ENCODE measurements at places on chromosomes 1 and 21.

- DNase-seq, result no peak
Observed at GRCh38 chr21:17987382-17988101, 168.4 kb upstream of the C21orf91 start.

DNA sequence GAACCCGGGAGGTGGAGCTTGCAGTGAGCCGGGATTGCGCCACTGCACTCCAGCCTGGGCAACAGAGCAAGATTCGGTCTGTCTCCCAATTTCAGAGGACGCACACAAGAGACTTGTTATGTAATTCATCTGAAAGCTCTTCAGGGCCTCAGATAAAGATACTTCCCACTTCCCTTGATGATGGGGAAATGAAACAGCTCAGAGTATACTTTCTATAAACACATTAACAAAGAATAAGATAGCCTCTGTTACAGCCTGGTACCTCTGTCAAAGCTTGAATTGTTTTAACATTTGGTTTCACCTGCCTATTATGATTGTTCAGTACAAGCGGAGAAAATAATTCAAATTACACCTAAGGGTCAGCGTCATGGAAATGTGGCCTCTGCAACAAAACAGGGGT, 622.9 kb upstream of the ADGRL4 start:
- DNase-seq, result no peak

GRCh38 chr1:162038624-162039023, 15.0 kb upstream of the OLFML2B start:
- DNase-seq, result no peak

DNA sequence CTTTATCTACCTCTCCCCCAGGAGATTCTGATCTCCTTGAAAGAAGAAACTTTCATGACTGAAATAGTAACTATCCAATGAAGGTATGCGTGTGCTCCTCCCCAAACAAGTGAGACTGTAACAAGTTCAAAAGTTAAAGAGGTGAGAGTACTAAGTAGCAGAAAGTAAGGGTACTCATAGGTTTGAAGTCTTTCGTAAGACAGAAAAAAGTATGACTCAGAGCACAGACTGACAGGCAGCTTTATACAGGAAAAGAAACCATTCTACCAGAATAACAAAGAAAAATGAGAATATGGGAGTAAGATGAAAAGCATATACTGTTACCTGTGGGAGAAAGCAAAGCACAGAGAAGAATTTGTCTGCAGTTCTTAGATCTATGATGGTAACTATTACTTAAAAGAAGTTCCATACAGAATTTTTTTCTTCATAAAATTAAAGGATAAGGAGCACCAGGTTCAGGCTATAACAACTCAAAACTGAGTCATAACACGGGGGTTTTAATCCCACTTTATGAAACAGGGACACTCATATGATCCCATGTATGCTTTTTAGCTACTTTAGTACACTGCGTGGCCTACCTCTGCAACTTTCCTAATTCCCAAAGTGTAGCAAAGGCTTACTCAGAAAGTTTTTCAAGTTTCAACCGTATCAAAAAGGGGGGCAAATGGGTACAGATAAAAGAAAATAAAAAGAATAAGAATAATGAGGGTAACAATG, 52.0 kb downstream of the FOXJ3 start:
- DNase-seq, result no peak

- no peak for DNase-seq
Observed at GRCh38 chr1:64246294-64246917, 43.0 kb downstream of the UBE2U start.

- no peak for DNase-seq
Observed at GRCh38 chr1:98053471-98054366, 132.9 kb upstream of the DPYD start.

DNA sequence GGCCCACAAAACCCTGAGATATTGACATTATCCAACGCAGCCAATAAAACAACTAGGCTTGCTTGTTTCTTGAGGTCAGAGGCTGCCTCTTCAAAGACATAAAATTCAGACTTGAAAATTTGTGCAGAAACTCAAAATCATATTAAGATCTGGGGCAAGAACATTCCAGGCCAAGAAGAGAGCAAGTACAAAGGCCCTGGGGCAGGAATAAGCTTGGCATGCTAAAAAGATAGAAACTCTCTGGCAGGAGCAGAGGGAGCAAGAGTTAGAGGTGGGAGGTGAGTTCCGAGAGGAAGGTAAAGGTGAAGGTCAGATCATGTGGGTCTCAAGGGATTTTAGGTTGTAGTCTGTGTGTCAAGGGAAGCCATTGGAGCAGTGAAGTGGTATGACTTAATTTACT, 8.8 kb upstream of the IGSF3 start:
- DNase-seq, result no peak

GRCh38 chr1:193727850-193728249, 541.4 kb upstream of the B3GALT2 start:
- DNase-seq, result no peak

GRCh38 chr1:92973203-92973897, 12.1 kb upstream of the DIPK1A start:
- DNase-seq, result no peak

GRCh38 chr1:109615879-109616278, 3.5 kb downstream of the GNAT2 start:
- DNase-seq, result no peak

GRCh38 chr1:175520186-175520585, 223.2 kb downstream of the TNR start:
- no peak for DNase-seq

Measured in stimulated activated CD4-positive, alpha-beta T cell treated with anti-CD3 and anti-CD28 coated beads, Interleukin-15, amount 100 ng/mL, for 48 hours (primary cell).